Hematopoietic multipotent progenitor cell treated with erythropoietin and hydrocortisone succinate and interleukin-3 and kit ligand, for 4 days (in vitro differentiated cells): ENCODE measurements at places on chromosomes 5 and 9.

DNA sequence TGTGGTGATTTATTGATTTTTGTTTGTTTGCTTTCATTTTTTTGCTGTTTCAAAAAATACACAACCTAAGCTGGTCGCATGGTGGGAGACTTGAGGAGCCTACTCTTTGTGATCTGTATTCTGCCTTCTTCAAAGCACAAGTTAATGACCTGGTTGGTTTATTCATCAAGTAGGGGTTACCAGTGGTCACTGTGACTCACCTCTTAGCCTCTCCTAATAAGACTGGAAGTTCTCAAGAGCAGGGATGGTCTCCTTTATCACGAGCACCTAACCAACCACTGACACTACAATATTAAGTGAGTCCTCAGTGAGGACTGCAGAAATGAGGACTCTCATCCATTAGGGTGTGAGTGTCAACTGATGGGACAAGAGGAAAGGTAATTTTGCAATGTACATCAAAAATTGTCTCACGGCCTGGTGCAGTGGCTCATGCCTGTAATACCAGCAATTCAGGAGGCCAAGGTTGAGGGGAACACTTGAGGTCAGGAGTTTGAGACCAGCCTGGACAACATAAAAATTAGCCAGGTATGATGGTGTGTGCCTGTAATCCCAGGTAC, 13.6 kb upstream of the MTMR12 start:
- DNase-seq, result no peak

DNA sequence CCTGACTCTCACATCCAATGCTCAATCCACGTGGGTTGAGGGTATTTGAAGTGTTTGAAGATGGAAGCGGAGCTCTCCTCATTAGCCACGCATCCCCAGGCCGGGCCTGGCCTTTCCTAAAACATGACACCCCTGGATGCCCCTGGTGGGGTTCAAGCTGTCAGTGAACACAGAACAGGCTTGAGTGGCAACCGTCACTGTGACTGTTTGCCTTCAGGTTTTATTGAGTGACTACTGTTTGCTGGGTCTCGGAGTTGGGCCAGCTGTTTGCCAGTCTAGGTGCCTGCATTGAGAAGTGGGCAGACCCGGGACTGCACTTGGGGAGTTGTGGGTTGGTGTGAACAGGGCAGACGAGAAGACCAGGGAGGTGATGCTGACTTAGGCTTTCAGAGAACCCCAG, 7.8 kb upstream of the OLFM1 start:
- DNase-seq, result no peak

- no peak for DNase-seq
Measured at GRCh38 chr5:65832152-65832551, 94.2 kb upstream of the ERBIN start.

DNA sequence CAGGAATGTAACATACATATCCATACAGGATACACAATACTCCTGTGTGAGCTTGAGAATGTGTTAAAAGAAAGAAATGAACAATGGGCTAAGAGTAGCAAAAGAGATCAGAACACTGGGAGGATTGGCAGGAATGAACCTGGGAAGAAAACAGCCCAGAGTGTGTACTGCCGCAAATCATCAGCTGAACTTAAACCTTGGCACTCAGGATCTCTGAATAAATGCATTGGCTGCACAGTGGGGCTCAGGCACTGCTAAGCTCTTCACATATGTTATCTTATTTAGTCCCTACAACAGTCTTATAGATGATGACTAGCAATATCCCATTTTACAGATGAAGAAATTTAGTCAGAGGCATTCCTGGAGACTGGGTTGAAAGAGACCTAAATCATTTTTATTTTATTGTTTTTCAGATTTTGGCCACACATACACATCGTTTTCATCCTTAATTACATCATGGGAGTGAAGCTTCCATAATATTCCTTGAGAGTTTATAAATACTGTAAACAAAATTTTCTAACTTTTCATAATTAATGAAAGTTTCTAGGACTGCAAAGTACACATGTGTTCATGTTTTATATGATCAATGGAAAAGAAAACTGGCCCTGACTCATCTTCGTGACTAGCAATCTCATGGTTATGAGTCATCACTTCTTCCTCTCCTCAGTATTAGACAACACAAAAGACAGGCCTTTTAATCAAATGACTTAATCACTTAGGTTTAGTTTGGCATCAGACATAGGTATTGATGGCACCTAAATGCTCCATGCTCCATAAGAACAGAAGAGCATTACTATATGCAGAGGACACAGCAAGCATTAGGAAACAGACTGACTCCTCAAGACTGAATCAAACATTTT, 59.2 kb downstream of the CDH18 start:
- DNase-seq, result no peak

DNA sequence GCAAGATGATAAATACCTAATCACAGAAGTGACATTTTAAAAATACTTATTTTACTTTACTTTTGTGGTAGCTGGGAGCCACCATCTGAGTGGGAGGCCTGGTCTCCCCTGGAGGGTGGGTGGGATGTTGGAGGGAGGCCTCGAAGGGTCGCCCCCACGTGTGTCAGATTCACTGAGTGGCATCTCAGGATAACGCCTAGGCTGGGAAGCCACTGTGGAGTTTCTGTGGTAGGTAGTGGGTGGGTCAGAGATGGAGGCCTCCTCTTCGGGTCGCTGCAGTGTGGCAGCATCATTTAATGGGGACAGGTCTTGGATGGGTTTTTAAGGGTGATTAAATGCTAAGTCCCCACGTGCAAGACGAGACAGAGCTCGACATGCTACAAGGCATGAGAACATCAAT, 1154.8 kb upstream of the CDH18 start:
- DNase-seq, result no peak

GRCh38 chr5:95798048-95798447, 24.5 kb downstream of the GLRX start:
- DNase-seq, result no peak

DNA sequence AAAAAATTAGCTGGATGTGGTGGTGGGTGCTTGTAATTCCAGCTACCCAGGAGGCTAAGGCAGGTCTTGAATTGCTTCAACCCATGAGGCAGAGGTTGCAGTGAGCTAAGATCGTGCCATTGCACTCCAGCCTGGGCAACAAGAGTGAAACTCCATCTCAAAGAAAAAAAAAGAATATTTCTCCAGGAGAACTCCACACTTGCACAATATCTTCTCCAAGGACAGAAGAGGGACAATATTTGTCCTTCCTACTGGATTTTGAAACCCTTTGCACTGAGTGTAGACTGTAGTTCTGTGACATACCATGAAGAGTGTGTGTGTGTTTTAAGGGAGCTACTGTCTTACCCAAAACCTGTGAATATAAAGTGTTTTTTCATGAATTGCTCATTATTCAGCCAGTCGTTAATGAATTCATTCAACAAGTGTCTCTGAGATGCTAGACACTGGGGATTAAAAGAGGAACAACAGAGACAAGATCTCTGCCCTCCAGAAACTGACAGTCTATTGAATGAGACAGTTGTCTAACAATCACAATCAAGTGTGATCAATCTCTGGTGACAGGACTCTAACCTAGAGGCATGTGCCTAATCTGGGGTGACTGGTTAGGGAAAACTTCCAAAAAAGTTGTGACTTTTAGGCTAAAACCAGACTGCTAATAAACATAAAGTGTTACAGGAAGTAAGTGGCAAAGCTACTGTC, 9.8 kb upstream of the UBE2D2 start:
- peak; percentile 59 for DNase-seq

DNA sequence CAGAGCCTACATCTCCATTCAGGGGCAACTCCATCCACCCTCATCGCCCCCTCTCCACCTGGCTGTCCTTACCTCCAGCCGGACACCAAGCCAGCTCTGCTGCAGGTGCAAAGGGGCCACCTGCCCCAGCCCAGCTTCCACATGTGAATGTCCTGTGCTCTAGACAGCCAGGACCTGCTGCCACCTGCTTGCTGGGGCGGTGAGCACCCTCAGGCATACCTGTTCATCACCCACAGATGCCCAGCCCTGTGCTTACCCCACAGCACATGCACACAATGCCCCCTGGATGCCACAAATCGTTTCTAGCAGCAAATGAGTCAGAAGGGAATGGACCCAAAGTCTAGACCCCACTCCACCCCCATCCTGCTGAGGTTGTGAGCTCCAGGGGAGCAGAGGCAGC, 13.3 kb upstream of the NKD2 start:
- no peak for DNase-seq

GRCh38 chr9:19895006-19895405, 106.2 kb upstream of the SLC24A2 start:
- DNase-seq, result no peak
